ENCODE measurements at places on chromosomes 7 and 10.

DNA sequence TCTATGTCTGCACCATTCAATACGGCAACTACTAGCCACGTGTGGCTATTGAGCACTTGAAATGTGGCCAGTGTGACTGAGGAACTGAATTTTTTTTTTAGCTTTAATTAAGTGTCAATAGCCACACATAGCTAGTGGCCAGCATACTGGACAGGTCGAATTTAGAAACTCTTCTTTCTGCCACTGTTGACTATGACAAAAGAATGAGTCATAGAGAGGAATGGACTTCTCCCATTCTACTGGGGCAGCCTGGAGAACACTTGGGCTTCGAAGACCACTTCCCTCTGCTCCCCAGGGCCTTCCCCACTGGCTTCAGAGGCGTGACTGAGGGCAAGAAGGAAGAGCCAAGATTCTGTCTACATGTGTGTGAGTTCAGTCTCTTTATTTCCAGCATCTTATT is 137.5 kb downstream of the SNX10 start:
- DNase-seq = no peak

GRCh38 chr10:26555719-26556368 is 117.7 kb downstream of the APBB1IP start:
- no peak for DNase-seq

DNA sequence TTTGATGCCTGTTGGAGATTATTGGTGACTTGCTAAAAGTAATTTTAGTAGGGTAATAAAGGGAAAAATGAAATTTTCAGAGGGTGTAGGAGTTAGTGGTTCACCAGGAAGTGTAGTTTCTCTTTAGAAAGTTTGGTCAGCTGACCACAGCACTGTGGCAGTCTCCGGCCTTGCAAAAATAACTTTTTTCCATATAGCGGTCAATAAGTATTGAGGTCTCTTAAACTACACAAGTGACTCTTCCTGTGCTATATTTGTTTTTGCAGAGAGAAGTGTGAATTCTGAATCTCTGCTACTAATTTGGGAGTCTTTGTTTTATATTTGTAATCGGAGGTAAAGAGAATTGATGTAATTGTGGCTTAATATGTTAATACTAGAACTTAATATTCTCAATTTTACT is 24.3 kb downstream of the PTPN12 start:
- DNase-seq = no peak

GRCh38 chr7:150377635-150378034 is 1.5 kb upstream of the ZNF775 start:
- no peak for DNase-seq

- DNase-seq = no peak
Observed at GRCh38 chr7:40749877-40750276, 615.1 kb downstream of the SUGCT start.

GRCh38 chr10:113305871-113306270 is 247.0 kb upstream of the HABP2 start:
- no peak for DNase-seq

DNA sequence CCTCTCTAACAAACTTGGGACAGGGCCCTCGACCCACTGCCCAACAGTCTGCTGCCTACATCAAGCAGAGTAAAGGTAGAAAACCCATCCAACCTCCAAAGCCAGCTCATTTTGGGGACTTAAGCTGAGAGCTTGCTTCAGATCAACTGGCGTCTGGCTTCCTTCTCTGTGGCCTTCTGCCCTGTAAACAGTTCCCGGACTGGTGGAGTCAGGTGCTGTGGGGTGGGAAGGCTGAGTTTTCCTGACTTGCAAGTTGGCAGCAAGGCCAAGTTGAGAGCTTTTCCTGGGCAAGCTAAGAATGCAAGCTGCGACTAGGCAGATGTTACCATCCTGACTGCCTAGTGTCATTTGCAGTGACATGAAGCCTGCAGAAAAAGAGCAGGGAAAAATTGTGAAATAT is 3.7 kb downstream of the GALNT17 start:
- DNase-seq = no peak

- DNase-seq = no peak
Observed at GRCh38 chr7:7504910-7505704, 30.6 kb downstream of the COL28A1 start.

GRCh38 chr7:32579776-32580175 is 84.5 kb downstream of the AVL9 start:
- no peak for DNase-seq

DNA sequence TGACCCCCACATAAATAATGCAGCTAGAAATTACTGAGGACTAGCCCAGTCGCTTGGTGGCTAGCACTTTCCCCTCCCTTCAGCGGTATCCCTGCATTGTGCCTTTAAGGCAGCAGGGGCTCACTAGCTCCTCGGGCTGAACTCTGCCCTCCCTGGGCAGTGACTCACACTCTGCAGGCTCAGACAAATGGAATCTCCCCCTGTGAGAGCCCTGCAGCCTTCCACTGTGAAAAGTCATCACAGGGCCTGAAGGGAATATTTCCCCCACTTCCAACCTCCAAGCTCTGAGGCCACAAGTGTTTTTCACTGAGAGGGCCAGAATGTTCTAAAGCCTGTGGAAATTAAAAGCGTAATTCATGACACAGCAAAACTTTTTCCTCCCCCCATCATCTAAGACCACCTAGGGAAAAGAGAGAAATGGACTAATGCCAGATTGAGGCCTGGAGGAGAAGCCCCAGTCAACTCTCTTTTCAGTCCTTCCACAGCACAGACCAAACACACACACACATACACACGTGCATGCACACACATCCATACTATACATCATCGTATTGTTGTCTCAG is 93.6 kb upstream of the COL1A2 start:
- DNase-seq = no peak

- DNase-seq = no peak
Observed at GRCh38 chr10:62543571-62544355, 169.6 kb downstream of the ZNF365 start.

DNA sequence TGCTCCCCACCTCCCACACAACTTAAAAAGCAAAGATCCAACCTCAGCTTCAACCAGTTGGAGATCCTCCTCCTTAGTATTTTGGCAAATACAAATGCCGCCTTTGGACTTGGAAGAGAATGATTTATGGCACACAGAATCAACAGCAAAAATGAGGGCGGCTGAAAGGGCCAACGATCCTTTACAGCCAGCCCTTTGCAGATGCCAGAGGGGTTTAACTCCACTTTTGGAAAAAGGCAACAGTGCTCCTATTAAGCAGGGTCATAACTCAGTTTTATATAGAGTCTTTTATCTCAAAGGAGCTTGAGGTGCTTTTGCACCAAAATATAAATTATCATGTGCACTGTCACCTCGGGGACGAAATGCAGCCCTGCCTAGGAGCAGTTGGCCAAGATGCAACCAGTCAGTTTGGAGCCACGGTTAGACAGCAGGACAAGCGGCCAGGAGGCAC is 56.7 kb upstream of the JCAD start:
- no peak for DNase-seq

DNA sequence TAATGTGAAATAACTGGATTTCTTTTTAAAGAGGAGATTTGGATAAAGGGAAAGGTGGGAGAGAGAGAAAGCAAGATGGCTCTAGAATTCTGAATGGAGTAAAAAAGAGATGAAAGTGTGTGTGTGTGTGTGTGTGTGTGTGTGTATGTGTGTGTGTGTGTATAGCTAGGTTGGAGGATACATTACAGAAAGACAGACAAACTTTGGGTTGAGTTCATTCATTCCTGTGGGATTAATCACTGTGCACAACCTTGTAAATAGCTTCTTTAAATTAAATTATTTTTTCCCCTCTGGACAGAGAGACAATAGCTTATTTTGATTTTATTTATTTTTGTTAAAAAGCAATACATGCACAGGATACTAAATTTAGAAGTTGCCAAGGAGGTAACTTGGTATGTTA is 7.5 kb downstream of the ASB4 start:
- DNase-seq = no peak

DNA sequence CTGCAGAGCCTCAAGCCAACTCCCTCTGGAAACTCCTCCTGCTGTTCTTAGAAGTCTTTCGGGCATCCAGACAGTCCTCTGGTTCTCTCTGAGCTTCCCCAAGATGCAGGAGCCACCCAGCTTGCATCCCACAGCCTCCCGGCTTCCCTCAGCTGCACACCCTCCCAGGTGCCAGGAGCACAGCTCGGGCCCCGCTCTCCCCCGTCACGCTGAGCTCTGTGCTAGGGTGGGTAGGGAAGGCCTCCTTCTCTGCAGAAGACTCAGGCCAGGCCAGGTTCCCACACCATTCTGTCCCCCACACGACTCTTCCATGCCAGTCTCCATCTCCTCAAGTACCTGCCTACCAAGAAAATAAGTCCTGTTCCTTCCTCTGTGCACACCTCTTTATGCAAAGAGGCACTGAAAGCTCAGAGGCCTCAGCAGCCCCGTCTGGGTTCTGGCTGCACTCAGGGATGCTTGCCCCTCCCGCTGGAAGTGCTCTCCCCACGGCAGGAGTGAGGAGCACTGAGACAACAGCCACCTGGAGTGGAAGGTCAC is 537.1 kb downstream of the PTPRN2 start:
- no peak for DNase-seq

DNA sequence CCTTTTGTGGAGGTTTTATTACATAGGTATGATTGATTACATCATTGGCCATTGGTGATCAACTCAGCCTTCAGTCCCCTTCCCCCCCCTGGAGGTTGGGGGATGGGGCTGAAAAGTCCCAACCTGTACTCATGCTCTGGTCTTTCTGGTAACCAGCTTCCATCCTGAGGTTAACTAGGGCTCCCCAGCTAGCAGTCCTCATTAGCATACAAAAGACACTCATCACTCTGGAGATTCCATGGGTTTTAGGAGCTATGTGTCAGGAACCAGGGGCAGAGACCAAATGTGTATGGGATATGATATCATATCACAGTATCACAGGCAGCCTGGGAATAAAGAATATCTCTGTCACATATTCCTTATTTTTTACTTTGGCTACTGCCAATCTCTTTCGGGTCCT is 13.6 kb downstream of the CCSER2 start:
- no peak for DNase-seq

DNA sequence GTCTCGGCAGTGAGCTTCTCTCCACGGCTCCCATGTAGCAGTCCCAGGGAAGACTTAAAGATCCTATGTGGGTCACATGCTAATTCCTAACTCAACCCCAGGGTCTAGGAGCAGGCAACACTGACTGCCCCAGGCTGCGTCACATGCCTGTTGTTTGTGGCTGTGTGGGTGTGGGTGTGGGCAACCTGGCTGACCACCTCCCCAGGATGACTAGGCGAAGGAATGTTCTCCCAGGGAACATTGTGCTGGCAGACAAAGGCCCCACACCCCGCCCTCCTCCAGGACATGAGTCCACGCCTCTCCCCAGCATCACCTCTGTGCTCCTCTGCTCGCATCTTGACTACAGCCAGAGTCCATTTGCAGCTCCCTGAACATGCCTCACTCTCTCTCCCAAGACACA is 30.3 kb downstream of the SLC29A3 start:
- DNase-seq = no peak

DNA sequence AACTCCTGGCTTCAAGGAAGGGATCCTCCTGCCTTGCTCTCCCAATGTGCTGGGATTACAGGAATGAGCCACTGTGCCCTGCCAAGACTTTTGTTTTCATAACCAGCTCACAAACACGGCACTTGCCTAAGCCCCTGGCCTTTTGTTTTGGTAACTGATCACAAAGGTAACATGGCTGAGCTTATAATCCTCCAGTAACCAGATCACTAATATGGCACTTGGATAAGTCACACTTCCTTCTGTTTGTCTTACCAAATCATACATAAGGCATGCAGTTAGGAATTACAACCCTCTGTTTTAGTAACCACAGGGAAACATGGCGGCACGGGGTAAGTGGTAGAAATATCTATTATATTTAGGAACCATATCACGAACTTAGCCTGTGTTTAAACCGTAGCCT is 577.1 kb downstream of the CALN1 start:
- no peak for DNase-seq

- DNase-seq = no peak
Observed at GRCh38 chr10:31134311-31134952, 102.8 kb upstream of the ZNF438 start.

- no peak for DNase-seq
Observed at GRCh38 chr10:31457858-31458257, 138.8 kb downstream of the ZEB1 start.

- no peak for DNase-seq
Observed at GRCh38 chr7:117019786-117020590, 66.7 kb downstream of the ST7 start.

- no peak for DNase-seq
Observed at GRCh38 chr10:89030791-89031190, 40.2 kb downstream of the FAS start.

DNA sequence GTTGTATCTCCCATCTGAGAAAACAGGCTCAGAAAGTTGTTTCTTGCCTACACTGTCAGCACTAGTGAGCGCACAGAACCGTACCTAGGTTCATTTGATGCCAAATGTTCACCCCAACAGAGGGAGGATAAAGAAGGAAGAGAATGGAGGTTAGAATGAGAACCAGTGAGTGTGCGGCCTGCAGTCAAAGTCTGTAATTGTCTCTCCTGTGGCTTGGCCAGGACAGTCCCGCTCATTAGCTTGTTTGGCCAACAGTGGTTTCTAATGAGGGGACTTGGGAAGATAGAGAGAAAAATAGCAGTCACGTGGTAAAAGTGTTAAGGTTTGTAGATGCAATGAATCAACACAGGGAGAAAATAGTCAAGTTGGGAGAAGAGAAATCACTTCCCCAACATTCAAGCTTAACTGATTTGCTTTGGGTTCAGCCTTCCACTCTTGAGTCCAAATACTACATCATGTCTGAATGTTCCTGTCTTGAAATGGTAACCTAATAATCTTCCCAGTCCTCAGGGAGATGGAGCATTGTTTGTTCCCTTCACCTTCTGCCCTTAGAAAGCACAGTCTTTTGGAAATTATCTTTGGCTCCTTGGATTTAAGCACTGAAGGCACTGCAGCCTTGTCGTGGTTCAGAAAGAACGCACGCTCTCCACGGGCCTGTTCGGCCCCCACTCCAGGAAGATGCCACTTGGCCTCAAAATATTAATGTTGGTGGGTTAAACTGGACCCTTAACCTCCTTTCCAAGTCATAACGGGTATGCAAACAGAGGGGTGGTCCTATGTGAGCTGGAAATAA is 360.4 kb upstream of the ZNF32 start:
- DNase-seq = no peak

DNA sequence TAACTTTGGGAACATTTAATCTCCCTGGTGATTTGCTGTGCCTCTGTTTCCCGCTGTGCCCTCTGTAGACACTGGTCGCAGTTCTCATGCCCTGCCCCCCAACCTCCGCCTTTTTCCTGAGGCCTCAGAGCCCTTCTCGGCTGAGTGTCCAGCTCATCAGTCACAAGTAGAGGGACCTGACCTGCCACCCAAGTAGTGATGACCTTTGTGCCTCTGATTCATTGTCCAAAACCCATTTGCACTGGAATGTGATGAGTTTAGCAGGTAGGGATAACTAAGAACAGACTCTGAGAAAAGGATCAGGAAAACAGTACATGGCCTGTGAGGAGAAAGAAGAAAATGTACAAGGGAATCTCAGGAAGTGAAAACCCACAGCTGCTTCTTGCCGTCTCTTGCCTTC is 58.8 kb downstream of the LANCL2 start:
- no peak for DNase-seq

DNA sequence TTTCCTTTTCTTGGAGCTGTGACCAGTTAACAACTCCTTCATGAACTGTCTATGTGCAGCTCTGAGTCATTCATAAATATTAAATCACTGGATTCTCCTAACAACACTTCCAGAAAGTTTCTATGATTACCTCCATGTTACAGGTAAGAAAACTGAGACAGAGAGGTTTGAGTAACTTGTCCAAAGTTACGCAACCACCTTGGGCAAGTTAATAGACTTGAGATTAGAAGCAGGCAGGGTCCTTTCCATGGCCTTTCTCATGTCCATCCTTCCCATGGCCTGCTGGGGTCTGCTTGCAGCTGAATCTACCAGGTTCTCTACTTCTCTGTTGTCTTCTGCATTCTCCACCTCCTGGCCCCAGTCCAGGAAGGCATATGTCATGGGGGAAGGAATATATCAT is 648.8 kb upstream of the MKI67 start:
- no peak for DNase-seq

GRCh38 chr10:79017882-79018520 is 50.8 kb upstream of the ZMIZ1 start:
- DNase-seq = peak; percentile 50
